Muscle of leg (tissue), 16 donors: ENCODE measurements at places on chromosomes 6 and 20. TPM values are rescaled to one million over a fixed set of nuclear protein-coding genes. Genes with fewer than 3 reads are reported as not detected.

The FITM2 gene
- polyA plus RNA-seq, result 6.5 TPM

DNA sequence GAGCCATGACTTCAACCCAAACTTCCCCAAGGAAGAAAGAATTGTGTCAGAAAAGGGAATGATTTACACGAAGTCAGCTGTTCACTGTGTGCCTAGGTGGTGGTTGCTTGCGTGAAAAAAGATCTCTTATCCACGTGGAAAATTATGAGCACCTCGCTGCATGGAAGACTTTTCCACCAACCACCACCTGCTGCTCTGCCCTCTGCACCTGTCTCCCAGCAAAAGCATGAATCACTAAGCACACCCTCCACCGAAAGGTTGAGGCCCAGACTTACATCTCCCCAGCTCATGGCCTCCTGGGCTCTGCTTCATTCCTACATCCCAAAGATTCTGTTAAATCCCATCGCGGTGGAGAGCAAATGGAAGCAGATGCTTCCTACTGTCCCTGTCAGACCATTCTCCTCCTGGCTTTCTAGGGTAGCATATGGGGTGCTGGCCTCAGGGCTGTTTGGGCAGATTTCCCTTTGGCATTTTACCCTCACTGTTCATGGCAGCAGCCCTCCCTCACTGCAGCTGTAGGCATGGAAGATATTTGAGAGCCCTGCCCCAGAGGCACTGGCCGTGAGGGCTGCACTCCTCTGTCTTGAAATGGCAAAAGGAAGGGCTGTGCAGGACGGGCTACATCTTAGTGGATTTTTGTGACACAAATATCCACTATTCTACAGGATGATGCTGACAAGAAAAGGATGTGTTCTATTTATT, 37.6 kb upstream of the CST5 start:
- no peak overlapping the region for H3K4me3 ChIP-seq
- peak; percentile 50 for DNase-seq
- H3K27me3 ChIP-seq, result peaks cover 2% of the 10 kb centered on the region
- H3K4me1 ChIP-seq, result peaks cover 56% of the 10 kb centered on the region

GRCh38 chr6:2053691-2054090, 191.7 kb downstream of the GMDS start:
- no peaks in the 10 kb centered on the region for H3K4me1 ChIP-seq
- H3K36me3 ChIP-seq, result no peaks in the 10 kb centered on the region
- no peak overlapping the region for H3K27ac ChIP-seq
- no peaks in the 10 kb centered on the region for H3K27me3 ChIP-seq
- DNase-seq, result no peak

DNA sequence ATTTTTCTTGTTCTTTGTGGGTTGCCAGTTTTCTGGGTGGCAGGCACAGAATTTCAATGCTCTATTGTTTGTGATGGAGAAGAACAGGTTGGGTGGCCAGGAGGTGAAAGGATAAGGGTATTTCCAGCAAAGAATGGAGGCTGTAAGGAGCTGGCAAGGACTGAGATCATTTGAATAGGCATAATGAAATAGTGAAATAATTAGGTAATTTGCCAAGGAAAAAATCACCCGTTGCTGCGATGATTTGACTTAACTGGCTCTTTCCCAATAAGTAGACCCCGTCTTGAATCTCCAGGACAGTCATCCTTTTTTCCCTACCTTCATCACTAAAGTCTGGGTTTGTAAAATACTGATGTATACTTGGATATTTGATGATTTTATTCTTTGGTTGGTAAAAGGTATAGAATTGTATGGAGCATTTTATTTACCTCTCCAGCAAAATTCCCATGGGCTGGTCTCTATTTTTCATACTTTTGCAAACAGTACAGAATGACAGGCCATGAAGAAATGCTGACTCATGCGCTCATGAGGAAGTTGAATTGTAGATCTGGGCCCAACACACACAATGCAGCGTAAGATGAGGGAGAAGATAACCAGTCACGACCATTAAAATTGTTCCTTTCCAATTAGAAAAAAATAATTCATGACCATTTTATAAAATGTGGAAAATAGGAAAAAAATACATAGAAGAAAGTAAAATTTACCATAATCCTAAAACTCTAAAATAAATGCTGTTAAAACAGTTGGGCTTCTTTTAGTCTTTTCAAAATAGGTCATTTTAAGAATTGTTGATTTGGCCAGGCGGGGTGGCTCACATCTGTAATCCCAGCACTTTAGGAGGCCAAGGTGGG, 2.4 kb upstream of the GCNT2 start:
- peak; percentile 46 for DNase-seq
- no peak overlapping the region for H3K4me3 ChIP-seq
- no peaks in the 10 kb centered on the region for H3K36me3 ChIP-seq
- H3K4me1 ChIP-seq, result peaks cover 3% of the 10 kb centered on the region
- H3K27me3 ChIP-seq, result no peaks in the 10 kb centered on the region

- H3K4me3 ChIP-seq, result no peak overlapping the region
- H3K27me3 ChIP-seq, result peaks cover 35% of the 10 kb centered on the region
- peak; percentile 49 for DNase-seq
- peak overlapping the region; percentile 74 for H3K27ac ChIP-seq
- H3K4me1 ChIP-seq, result peaks cover 49% of the 10 kb centered on the region
Observed at GRCh38 chr20:64055893-64056638, 6.6 kb upstream of the SOX18 start.
